ENCODE measurements at places on chromosomes 12 and 14.

DNA sequence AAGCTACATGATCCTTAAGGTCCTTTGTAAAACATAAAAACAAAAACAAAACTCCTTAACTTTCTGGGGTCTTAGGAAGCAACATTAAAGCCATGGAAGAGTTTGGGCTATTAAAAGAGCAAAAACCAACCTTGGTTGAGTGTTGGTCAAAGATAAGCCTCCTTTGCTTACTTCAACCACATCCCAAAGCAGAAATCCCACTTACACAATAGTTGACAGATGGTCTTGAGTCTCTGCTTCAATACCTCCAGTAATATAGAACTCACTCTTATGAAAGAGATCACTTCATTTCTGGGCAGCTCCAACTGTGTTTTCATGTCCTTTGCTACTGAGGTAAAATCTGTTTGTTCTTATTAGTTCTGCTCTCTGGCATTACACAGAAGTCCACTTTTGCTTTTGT, 125.8 kb downstream of the SLC38A4 start:
- no peak for DNase-seq

DNA sequence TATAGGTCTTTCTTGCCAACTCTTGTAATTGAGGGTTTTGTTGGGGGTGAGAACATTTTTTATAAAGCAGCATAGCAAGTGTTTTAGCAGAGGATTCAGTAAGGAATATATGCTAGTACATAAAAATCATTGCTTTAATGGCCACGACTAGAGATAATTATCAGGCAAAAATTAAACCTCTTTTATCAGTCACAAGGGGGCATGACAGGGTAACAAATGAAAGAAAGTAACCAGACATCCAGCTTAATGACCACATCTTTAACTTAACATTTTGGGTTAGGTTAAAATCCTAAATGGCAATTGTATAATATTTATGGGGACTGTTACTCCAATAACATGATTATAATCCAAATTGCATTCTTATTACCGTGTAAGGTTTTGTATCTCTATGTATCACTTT, 119.6 kb downstream of the LRRIQ1 start:
- DNase-seq, result no peak

- no peak for DNase-seq
These were observed 113.7 kb upstream of the MYF6 start for GRCh38 chr12:80593766-80594165.

DNA sequence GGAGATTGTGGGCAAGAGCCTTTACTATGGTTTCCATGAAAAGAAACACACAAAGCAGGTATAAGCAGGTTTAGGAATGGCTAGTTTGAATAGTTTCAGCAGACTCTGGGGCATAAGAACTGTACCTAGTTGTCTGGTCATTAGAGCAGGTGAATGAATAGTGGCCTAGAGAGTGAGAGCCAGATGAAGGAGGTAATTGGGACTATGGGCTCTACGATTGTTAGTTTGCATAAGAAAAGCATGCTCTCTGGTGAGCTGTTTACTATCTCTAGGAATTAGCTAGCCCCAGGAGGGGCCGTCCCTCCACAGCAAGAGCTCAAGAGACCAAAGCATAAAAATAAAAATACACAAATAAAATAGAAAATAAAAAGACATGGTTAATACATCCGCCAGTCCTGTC, 397.5 kb upstream of the GARIN6 start:
- DNase-seq, result no peak

DNA sequence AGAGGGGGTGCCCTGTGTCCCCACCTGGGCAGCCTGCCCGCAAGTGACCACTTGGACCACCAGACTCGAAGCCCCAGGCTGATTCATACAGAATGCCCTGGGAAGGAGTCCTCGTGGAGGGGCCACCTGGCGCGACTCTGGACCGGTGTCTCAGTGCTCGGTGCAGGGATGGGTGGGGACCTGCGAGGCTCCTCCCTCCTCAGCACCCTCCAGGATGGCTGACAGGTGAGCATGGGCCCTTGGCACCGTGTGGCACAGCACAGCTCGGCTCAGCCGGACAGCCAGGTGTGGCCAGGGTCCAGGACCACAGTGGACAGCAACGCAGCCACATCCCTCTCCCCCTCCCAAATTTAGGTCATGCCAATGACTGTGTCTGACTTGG, 44.5 kb downstream of the CCNK start:
- DNase-seq, result no peak

DNA sequence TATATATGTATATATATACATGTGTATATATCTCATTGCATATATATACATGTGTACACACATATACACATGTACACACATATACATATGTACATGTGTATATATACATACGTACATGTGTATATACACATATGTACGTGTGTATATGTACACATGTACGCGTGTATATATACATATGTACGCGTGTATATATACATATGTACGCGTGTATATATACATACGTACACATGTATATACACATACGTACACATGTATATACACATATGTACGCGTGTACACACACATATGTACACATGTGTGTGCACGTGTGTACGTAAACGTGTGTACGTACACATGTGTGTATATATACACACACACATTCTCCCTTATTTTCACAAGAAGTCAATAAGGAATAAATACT, 141.6 kb upstream of the TMCC3 start:
- DNase-seq, result no peak

GRCh38 chr14:27338012-27338411, 740.2 kb upstream of the NOVA1 start:
- no peak for DNase-seq

Measured in NK-92 treated with Interleukin-12 subunit alpha and Interleukin-12 subunit beta, amount 100 ng/mL, for 24 hours (cell line).